ENCODE measurements at places on chromosomes 4 and X. TPM values are rescaled to one million over a fixed set of nuclear protein-coding genes. Genes with fewer than 3 reads are reported as not detected.

Gene PCDH19
- polyA plus RNA-seq: 2.3 TPM

Gene GABRE
- 7.4 TPM for polyA plus RNA-seq

Gene TIMM8A
- polyA plus RNA-seq: 18.6 TPM

Gene NUDT9
- polyA plus RNA-seq: 57.8 TPM

Gene USP17L24
- polyA plus RNA-seq: not detected

Gene PLAC8
- 3.0 TPM for polyA plus RNA-seq

Gene BTK
- polyA plus RNA-seq: 2.2 TPM

Gene OCIAD2
- 202 TPM for polyA plus RNA-seq

Gene RAI2
- polyA plus RNA-seq: 11.8 TPM

Gene TRPC3
- 1.1 TPM for polyA plus RNA-seq

Gene MAP3K15
- 5.3 TPM for polyA plus RNA-seq

Gene MEPE
- polyA plus RNA-seq: not detected

Gene IL21
- not detected for polyA plus RNA-seq

Gene VAMP7
- 43.2 TPM for polyA plus RNA-seq

Gene POF1B
- 0.93 TPM for polyA plus RNA-seq

Gene NSG1
- polyA plus RNA-seq: 4.3 TPM

Gene HTRA3
- 9.6 TPM for polyA plus RNA-seq

Gene KLHL4
- polyA plus RNA-seq: 8.2 TPM

Gene PDGFC
- 71.7 TPM for polyA plus RNA-seq

Gene MAGEA1
- not detected for polyA plus RNA-seq

Gene PNMA6F
- 0.27 TPM for polyA plus RNA-seq

Gene CLIC2
- 4.6 TPM for polyA plus RNA-seq

Gene IL15
- 1.4 TPM for polyA plus RNA-seq

Gene PABPC1L2B
- polyA plus RNA-seq: not detected

Gene GAGE12F
- not detected for polyA plus RNA-seq

Gene F11
- polyA plus RNA-seq: 1.9 TPM

Gene USP26
- not detected for polyA plus RNA-seq

Gene SPACA5
- polyA plus RNA-seq: 0.31 TPM

Gene ARMCX2
- 108 TPM for polyA plus RNA-seq

Gene TLR2
- polyA plus RNA-seq: 8.3 TPM

Gene MAGEC2
- not detected for polyA plus RNA-seq

Gene CXCL5
- not detected for polyA plus RNA-seq

Gene AVPR2
- 1.8 TPM for polyA plus RNA-seq

Gene NUDT11
- 14.3 TPM for polyA plus RNA-seq

Gene JADE3
- 24.3 TPM for polyA plus RNA-seq

Gene CISD2
- polyA plus RNA-seq: 56.4 TPM

Gene CACNA1F
- polyA plus RNA-seq: 0.11 TPM

Gene PCDH18
- 134 TPM for polyA plus RNA-seq

Gene AMBN
- 1.8 TPM for polyA plus RNA-seq

Gene TMEM47
- polyA plus RNA-seq: 31.3 TPM

Gene FAT1
- polyA plus RNA-seq: 250 TPM

Gene SLC34A2
- 30.0 TPM for polyA plus RNA-seq

Gene MMRN1
- polyA plus RNA-seq: 5.5 TPM

Gene PDLIM3
- polyA plus RNA-seq: 4.9 TPM

Gene CENPU
- 38.0 TPM for polyA plus RNA-seq

Gene SULT1E1
- polyA plus RNA-seq: 413 TPM

Gene TEX13B
- polyA plus RNA-seq: not detected

Gene CLDN34
- not detected for polyA plus RNA-seq
